ENCODE measurements at places on chromosomes 1 and 21.

- DNase-seq = no peak
Observed at GRCh38 chr1:168093616-168094015, 43.1 kb downstream of the GPR161 start.

GRCh38 chr1:183244466-183244865 lies 58.4 kb downstream of the LAMC2 start:
- peak; percentile 49 for DNase-seq

DNA sequence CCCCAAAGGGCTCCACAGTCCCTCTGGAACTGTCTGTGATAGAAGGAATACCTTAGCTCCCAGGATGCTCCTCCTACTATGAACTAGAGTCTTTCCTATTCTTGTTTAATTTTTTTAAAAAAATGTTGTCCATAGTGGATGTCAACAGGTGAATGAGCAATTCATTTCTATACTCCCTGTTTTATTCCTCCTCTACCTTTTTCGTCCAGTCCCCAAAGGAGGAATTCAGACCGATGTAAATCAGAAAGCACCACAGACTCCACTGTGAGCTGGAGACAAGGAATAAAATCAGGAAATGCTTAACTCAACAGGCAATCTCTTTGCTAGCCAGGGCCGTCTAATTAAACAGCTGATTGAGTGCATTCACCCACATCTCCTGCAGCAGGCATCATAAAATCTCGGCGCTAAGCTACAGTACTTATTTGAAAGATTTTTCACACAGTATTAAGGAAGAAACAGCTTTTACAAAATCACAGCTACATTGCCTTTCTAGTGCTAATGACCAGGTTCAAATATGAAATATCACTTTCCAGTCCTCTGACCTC lies 381.6 kb downstream of the SIPA1L2 start:
- DNase-seq = no peak

DNA sequence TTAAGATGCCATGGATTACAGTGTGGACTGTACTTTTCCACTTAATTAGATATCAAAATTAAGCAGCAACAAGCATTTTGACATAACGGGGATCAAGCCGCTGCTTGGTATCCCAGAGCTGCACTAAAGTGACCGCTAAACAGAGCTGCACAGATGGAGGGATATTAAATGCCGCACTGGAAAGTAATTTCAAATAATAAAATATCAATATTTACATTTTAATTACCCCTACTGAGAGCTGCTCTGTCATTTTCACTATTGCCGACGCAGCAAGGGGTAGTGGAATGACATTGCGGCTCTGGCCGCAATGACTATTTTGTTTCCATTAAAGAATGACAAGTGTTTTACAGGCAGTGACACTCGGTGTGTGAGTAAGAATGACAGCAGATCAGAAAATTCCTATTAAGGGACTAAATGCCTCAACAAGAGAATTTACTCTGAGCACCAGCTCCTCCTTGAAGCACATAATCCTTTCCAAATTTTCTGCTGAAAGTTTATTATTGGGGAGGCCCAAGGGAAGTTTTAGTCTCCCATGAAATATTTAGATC lies 109.1 kb upstream of the USH2A start:
- DNase-seq = no peak

DNA sequence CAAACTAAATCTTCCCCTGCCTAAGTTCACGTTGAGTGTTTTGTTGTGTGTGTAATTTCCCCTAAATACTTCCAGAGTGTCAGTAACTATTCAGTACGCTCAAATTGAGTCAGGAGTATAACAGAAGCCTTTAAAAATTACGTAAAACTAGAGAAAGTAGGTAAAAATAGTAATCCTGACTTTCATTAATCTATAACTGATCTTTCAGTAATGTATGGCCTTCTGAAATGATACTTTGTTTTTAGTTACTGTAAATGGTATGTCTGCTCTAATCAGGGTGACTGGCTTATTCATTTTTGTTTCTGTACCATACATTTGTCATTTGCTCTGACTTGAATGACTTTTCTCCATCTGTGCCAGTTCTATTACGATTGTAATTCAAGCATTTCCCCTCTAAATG lies 29.4 kb downstream of the MIER1 start:
- DNase-seq = no peak
